ENCODE measurements at places on chromosomes 2 and 18.

GRCh38 chr2:88099798-88100488, 27.9 kb downstream of the FABP1 start:
- peak; percentile 38 for DNase-seq

GRCh38 chr2:126898636-126899035, at the start of gene TEX51:
Gene TEX51, plus strand, starts transcription at chr2:126898890. Its CDS starts 29 bp downstream, at chr2:126898919.
- no peak for DNase-seq

- DNase-seq, result no peak
These were observed 260.4 kb upstream of the SIX3 start for GRCh38 chr2:44680983-44681531.

DNA sequence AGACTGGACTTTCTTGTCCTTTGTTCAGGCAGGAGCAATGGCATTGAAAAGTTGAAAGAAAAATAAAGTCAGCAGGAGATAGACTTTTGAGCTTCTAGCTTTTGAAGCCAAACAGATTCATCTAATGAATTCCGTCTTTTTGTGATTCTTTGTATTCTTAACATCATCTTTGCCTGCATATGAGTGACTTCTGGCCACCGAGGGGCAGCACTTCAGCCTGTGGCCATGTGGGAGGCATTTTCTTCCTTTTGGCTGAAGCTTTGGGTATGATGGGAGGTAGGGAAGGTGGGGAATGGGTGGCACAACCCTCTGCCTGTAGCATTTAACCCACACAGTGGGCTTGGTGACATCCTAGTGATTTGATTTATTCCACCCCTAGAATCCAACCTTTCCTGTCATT, 220.6 kb downstream of the SETBP1 start:
- no peak for DNase-seq

GRCh38 chr2:191333911-191334357, 88.7 kb downstream of the MYO1B start:
- peak; percentile 65 for DNase-seq

DNA sequence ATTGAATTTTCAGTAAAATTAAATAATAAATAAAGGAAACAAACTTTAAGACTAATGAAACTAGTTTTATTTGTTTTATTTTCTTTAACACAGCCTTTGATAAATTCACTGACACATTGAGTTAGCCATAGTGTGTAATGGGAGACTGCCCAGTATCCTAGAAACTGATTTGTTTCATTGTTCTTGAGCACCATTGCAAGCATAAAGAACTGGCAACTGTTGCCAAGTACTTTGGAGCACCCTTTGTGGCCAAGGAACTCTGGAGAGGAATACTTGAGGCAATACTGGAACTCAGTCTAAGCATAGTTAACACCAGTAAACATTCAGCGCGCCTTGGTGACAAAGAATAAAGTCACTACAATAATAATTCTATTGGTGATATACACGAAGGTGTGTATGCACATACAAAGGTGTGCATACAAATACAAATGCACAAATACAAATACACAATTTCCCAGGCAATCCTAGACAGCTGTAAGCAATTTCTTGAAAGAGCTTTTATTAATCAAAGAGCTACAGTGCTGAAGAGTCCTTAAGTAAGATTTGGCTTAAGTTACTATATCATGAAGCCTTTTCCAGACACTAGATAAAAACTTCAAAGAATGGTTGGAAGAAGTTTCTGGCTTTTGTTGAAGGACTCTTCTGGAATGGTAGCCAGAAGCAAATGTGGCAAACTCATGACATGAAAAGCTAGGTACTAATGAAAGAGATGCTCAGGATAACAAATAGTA, 1371.2 kb downstream of the LRP1B start:
- no peak for DNase-seq

- DNase-seq, result no peak
These were observed 913.4 kb downstream of the CBLN2 start for GRCh38 chr18:71630696-71631095.

- peak; percentile 78 for DNase-seq
These were observed 235.8 kb downstream of the TPGS2 start for GRCh38 chr18:36593001-36593400.

DNA sequence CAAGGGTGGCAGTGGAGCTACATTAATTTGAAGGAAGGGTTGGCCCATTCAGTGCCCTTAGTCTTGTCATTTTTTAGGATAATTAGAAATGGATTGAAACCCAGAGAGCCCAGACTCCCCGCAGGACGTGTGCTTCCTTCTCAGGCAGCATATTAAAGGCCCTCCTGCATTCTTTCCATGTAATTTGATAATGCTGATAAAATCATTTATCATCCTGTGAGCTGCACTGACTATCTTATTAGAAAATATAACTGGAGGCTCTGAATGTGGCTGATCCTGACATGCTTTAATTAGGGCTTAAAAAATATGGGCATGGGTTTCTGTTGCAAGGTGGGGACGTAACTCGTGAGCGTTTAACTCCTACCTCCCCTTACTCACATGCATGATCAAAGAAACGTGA, 148.1 kb downstream of the ACKR3 start:
- no peak for DNase-seq

DNA sequence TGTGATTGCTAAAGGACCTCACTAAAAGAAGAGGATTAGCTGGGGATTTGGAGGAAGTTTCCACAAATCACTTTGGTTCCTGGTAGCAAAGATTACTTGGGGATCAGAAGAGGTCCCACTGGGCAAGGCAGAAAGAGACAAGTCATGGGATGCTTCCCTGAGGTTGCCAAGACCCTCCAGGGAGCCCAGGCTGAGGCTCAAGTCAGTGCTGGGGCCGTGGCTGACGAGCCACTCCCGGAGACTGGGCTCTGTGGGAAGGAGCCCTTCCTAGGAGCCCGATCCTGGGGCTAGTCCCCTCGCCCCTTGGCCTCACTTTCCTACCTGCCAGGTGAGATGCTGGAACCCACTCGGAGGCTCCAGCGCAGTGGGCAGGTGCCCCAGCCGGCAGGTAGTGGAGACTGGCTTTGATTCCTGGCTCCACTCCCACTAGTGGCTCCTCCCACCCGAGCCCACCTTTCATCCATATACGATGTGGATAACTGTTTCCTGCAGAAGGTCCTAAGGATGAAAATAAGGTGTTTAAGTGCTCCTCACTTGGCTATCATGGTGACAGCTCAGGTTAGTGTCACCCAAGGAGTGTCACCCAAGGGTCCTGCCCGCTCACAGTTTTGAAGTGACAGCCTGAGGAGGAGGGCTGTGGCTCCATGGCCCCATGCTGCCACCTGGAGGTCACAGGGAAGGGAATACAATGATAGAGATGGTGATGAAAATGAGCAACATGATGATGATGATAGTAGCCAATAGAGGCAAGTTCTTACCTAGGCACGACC, 100.5 kb downstream of the CAPN13 start:
- peak; percentile 37 for DNase-seq

GRCh38 chr2:215612786-215613185, 176.9 kb upstream of the FN1 start:
- DNase-seq, result peak; percentile 61

- no peak for DNase-seq
These were observed 5.2 kb downstream of the PFN4 start for GRCh38 chr2:24117902-24118301.

GRCh38 chr2:167271932-167272331, 383.7 kb downstream of the XIRP2 start:
- DNase-seq, result no peak

Data from mammary epithelial cell (primary cell).